AG04450 (cell line): ENCODE measurements at places on chromosomes 12 and 14.

- DNase-seq = no peak
Observed at GRCh38 chr12:99059824-99060511, 414.9 kb downstream of the APAF1 start.

DNA sequence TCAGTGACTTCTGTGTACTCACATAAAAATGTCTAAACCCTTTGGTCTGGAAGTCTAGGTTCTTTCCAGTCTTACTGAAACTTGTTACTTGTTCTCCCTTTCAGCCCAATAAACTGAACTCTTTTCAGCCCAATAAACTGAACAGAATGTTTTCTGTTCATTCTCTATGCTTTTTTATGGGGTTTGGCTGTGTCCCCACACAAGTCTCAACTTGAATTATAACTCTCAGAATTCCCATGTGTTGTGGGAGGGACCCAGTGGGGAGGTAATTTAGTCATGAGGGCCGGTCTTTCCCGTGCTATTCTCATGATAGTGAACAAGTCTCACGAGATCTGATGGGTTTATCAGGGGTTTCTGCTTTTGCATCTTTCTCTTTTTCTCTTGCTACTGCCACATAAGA is 15.0 kb upstream of the NEDD1 start:
- no peak for DNase-seq

GRCh38 chr12:5614256-5614655 is 182.3 kb downstream of the NTF3 start:
- DNase-seq = no peak

- no peak for DNase-seq
Observed at GRCh38 chr12:68349220-68349621, 17.1 kb upstream of the MDM1 start.

- DNase-seq = no peak
Observed at GRCh38 chr14:58082011-58082410, 70.0 kb downstream of the ARMH4 start.

DNA sequence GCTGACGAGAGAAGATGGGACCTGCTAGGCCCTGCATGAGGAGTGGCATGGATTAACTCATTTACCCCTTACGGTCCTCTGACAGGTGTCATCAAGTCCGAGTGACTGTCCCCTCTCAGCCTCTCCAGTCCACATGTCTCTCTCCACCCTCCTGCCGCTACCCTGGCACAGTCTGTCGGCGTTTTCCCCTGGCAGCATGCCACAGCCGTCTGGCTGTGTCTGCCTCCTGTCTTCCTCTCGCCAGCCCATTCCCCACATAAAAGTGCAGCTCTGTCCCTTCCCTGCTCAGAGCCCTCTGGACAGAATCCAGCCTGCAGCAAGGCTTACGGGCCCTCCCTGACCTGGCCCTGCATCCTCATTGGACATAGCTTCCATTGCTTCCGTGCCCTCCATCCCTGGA is 45.6 kb downstream of the UBE3B start:
- no peak for DNase-seq
